ENCODE measurements at places on chromosomes 12 and 14.
A peak's percentile ranks its signal among the peaks of the same experiment; 100 is the strongest.

DNA sequence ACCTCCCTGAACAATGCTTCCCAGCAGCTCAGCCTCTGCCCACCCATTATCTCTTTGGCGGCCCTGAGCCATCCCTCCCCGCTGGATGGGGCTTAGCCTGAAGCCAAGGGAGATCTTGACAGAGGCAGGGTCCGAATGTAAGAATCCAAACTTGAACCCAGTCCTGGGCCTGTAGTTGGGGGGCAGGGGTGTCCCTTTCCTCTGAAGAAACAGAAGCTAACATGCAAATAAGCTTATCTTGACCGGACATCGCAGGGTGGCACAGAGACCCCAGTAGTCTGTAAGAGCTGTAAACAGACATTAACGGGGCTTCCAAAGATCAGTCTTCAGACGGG, 6.0 kb downstream of the DLK1 start:
- DNase-seq = no peak

- DNase-seq = no peak
These were observed 9.0 kb upstream of the NUMB start for GRCh38 chr14:73467377-73467776.

DNA sequence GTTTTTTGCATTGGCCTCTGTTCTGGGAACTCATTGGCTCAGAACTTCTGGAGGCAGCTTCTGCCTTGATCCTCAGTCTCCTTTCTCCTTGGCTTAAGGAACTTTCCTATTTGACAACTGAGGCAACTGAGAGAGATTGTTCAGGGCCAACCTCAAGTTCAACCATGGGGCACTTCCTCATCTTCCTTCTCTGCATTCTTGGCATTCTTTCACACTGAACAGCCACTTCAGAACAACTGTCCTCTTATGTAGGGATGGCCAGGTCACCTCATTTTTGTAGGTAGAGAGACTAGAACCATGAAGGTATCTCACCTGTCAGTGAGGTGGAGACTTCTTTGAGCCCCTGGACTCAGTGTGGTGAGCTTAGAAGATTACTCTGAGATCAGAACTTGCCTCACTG, 63.0 kb upstream of the NRXN3 start:
- no peak for DNase-seq

- DNase-seq = no peak
These were observed 82.4 kb upstream of the RESF1 start for GRCh38 chr12:31876568-31877424.

DNA sequence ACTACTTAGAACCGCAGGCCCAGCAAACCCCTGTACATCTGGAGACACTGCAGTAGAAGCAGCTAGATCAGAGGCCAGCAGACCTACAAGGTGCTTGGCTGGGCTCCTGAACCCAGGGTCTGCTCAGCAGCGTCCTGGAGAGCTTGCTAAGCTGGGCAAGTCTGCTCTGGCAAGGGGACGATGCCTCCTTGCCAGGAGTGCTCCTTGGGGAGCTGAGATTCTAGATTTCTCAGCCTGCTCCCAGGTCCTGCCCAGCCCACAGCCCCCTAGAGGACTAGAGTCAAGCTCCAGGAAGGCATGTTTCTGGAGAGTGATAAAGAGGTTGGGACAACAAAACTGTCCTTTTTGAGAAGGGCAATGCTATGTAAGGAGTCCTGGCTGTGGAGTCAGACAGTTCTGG, 60.3 kb downstream of the HSPB8 start:
- DNase-seq = no peak

DNA sequence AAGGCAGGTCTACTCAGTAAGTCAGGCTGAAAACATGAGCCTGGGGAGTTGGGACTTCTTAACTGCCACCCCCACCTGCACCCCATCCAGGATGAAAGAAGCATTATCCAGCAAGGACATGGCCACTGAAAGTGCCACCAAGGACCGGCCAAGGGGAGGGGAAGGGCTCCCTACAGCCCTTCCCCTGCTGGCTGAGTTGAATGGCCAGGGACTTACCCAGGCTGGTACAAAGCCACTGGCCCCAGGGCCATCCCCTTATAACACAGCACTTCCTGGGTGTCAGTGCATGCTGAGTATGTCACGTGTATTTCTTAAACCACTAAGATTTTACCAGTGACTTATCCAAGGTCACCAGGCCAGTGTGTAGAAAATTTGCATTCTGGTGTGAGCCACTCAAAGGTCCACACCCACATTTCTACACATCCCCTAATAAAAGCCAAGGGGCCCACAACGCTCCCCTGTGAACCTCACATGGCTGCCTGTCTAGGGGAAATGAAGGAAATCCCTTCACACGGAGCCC, 29.3 kb upstream of the ZFP36L1 start:
- DNase-seq = peak; percentile 46

GRCh38 chr14:31936115-31936514, 141.0 kb upstream of the ARHGAP5 start:
- DNase-seq = no peak

DNA sequence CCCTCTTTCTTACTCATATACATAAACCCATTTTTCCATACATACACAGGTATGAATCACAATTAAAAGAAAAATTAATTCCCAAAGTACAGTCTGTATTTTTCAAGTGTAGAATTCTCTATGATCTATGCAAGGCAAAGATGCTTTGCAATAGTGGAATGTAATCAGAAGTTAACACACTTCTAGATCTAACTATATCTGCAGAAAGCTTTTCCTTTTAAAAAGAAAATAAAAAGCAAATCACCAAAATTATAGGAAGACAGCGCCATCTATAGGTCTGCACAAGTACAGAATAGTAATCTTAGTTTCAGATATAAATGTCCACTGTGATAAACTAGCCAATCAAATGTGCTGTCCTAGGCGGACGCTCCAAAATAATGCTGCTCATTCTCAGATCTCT, 22.0 kb downstream of the SLC25A21 start:
- DNase-seq = no peak

DNA sequence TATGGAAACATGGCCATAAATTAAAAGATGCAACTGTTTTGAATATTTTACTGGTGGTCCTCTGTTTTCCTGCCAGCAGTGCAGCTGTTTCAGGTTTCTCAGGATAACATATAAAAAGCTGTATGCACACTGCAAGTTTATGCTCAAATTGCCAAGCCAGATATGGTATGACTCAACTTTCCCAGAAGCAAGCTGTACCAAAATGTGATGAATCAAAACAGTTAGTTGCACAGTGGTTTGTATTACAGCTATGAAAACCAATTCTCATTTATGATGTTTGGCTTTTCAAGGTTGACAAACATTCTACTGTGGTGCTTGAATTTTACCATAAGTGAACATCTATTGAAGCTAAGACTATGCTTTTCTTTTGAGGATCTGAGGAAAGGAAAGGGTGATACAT, 15.5 kb downstream of the TRMT5 start:
- DNase-seq = no peak

DNA sequence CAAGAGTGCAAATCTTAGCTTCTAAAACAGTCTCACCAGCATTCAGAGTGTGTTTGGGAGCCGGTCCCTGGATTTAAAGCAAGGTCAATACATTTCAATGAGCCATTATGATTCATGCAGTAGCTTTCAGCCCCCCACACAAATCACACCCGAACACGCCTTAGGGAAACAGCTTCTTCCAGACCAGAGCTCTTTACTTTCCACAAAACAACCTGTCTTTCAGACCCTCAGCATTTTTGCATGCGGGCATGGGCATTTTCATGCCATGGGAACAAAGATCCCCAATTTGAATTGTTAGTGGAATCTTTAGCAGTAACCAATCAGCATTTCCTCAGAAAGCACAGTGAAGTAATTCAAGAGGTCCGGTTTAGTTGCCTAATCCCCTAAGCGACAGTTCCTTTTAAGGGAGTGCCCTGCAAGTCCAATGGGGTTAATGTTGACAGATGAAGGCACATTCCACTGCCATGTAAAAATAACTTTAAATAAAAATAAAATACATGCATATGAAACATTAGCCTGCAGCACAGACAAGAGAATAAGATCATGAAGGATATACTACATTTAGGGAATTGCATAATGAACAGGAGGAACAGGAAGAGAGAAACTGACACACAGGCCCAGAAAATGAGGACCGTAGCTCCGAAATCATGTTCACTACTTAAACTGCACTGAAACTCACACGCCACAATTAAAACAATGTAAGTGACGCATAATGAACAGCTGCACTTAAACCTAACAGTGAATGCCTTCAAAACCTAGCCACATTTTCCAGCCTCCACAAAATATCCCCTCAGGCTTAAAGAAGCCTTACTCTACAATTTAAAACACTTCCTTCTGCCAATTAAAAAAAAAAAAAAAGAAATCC, 4.0 kb downstream of the VPS37B start:
- DNase-seq = no peak

DNA sequence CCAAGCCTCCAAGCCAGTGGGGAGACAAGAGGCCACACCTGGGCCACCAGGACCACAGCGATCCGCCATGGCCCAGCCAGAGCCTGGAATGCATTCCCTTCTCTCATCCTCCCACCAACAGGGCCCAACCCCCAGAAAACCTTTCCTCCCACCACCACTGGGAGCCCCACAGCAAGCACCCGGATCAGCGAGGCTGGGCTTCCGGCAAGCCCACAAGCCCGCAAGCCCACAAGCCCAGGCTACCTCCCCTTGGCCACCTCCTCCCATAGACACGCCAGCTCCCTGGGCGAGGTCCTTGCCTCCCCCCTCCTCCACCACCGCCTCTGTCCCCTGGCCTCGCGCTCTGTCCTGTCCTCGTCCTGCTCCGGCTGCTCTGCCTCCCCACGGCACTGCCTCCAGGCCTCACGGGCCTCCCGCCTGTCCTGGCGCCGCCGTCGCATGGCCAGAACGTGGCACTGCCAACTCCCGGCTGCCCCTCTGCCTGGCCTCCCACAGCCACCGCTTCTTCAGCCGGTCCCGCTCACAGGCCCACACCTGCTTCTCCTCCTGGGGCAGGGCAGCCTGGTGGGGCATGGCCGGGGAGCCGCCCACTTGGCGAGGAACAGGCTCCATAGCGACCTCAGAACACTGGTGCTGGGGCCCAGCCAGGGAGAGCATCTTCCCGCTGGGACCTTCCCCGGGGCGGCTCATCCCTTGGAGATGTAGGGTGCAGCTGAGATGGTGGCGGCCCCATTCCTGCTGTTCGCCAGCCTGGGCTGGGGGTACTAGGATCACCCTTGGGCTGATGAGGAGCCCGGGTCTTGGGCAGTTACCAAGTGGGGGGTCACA, 5.6 kb downstream of the CDK2AP1 start:
- no peak for DNase-seq

- DNase-seq = no peak
These were observed 247.1 kb downstream of the SPTSSA start for GRCh38 chr14:34214961-34215360.

DNA sequence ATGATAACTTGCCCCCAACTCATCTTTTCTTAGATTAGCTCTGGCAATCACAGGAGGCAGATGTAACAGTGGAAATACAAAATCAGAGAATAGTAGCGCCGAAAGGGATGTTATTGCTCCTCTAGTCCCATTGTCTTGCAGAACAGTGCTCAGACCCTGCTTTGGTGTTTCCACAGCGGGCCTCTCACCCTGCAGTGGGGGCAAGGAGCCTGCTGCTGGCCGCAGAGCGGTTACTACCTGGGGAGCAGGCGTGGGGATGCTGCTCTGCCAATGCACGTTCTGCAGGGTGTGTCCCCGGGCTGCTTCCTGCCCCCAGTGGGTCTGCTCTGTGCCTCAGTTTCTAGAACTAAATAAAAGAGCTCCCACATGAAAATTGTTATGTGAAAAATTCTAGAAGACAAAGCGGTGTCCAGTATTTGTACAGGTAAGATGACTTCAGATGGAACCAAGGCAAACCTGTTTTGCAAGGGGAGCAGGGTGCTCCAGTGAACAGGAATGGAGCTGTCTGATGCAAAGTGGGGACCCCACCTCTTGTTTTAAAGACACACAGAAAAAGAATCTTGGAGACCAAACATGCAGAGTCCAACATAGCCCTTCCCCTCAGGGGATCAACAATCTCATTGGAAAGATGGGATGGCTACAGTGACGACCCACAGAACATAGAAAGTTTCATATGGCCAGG, 35.5 kb downstream of the LRRC74A start:
- DNase-seq = no peak

GRCh38 chr14:23285530-23286019, 357 bp downstream of the HOMEZ start:
- DNase-seq = peak; percentile 2

Data from CD4-positive, alpha-beta T cell treated with Interleukin-4 for 4 hours (primary cell).